ENCODE measurements at places on chromosomes 5 and 9.

DNA sequence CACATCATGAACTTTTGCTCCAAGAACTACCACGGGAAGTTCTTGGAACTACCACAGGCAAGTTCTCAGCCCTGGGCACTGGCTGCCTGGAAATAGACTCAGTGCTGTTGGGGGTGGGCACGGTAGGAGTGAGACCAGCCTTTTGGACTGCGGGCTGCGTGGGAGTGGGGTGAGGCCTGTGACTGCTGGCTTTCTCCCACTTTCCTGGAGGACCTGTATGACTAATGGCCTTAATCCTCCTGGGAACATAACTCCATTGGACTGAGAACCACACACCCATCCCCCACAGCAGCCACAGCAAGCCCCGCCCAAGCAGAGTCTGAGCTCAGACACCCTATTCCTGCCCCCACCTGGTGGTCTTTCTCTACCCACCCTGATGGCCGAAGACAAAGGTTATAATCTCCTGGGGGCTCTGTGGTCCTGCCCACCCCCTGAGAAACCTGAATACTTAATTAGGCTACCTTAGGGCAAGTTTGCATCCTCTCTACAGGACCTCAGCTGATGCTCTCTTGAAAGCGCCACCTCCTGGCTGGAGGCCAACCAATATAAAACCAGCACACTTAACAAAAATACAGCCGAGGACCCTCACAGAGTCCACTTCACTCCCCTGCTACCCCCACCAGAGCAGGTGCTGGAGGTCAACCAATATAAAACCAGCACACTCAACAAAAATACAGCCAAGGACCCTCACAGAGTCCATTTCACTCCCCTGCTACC lies 112.6 kb downstream of the CACNA1B start:
- DNase-seq, result no peak

DNA sequence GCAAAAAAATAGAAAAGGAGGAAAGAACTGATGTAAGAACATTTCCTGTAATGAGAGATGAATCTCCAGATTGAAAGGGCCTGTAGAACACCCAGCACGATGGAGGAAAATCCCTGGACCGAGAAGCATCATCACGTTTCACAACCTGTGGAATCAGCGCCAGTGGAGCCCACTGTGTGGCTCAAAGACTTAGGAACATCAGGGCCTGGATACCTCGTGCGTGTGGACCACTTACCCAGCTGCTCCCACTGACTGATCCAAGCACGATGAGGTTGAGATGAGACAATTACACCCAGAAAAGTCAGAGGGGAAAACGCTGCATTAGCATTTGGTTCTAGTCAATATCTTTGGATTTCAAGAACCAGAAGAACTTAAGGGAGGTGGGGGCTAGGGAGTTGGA lies 224.6 kb downstream of the SYK start:
- DNase-seq, result no peak

- DNase-seq, result no peak
Observed at GRCh38 chr5:160044391-160044804, 35.5 kb downstream of the TTC1 start.

GRCh38 chr9:109150925-109151545 lies 16.0 kb downstream of the FRRS1L start:
- DNase-seq, result no peak

DNA sequence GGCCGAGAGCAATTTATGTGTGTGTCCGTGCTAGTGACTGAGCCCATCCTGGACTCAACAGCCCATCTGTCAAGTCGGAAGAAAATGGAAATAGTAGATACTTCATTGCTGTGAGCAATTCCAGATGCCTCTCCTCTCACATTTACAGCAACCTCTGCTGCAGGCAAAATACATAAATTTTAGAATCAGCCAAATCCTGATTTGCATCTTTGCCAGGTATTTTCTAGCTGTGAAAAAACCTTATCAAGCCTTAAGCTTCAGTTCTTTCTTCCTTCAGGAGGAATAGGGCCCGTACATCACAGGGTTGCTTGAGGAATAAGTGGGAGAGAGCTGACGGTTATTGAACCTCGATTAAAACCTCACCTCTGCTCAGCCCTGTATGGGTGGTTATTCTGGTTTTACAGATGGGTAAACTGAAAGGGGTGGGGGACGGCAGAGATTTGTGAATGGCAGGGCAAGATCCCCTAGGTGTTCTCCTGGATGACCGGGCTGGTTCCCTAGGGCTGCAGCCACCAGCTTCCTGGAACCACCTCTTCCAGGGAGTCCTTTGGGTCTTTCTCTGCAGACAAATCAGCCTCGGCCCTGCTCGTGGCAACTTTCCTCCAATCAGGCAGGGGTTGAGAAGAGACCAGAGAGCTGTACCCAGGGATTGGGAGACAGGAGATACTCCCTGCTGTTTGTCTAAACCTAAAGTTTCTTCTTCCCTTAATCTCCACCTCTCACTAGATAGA lies 5.3 kb upstream of the MSX2 start:
- DNase-seq, result no peak

- no peak for DNase-seq
Observed at GRCh38 chr5:142500227-142500905, 175.5 kb upstream of the SPRY4 start.

- no peak for DNase-seq
Observed at GRCh38 chr5:94240993-94241651, 377.3 kb downstream of the KIAA0825 start.

DNA sequence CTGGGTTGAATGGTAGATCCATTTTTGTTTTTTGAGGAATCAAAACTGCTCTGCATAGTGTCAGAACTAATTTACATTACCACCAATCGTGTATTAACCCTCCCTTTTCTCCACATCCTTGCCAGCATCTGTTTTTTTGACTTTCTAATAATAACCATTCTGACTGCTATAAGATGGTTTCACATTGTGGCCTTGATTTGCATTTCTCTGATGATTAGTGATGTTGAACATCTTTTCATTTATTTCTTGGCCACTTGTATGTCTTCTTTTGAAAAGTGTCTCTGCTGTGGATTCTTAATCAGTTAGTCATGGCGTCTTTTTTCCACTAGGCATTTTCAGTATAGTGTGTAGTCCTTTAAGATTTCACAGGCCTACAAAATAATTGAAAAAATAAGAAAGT lies 2144.3 kb upstream of the C9orf72 start:
- no peak for DNase-seq

DNA sequence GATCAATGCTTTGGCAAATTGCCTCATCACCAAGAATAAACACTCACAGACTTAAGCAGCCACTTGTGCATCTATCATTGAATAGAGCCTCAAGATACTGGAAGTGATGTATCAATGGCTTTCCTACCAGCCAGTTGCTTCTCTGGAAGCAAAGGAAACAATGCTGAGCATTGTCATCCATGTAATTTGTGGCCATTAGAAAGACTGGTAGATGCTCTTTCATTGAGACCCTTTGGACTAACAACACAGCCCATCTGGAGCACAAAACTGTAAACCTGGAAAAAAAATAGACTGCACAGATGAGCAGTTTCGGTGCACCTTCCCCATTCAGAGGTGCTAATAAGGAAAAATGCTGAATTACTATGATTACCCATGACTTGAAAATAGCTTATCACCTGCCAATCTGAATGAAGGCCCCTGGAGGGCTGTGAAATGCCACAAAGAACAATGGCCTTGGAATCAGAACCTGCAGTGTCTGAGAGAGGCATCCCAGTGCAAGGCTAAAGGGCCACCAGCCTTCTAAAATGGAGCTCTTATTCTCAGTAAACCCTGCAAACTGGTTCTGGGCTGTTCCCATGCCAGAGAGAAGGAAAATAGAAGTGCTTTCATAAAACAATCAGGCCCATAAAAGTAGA lies 127.5 kb downstream of the RFK start:
- DNase-seq, result no peak

DNA sequence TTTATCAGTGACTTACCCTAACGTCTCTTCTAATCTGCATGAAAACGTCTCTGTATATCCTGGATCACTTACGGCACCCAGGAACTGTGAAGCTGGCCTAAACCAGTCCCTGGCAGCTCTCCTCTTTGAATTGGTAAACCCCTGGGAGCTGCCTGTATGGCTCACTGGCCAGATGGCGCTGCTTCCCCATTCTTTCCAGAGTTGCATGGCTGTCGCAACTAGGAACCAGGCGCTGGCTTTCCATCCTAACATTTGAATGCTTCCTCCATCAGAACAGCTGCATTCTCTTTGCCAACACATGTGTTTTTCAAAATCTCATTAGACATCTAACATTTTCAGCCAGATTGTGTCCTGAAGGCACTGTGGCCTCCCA lies 8.0 kb upstream of the PCA3 start:
- no peak for DNase-seq

- DNase-seq, result no peak
Observed at GRCh38 chr5:98827161-98827560, 53.7 kb downstream of the RGMB start.

DNA sequence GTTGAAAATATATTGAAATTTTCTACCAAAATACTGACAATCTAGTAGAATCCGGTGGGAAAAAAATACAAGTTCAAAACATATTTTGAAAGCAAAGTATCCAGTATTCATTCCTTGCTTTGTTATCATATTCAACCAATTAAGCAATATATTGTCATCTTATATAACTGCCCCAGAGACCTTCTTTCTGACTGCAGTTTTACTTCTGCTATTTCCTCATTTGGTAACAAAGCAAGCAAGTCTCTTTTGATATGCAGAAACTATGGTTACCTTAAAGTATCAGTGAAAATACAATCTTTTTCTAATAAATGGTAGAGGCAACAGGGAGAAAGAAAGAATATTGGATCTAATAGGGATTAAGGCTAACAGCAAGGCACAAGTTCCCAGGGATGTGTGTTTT lies 663.7 kb upstream of the MEF2C start:
- no peak for DNase-seq

- DNase-seq, result no peak
Observed at GRCh38 chr5:41193456-41194205, 19.7 kb downstream of the C6 start.

DNA sequence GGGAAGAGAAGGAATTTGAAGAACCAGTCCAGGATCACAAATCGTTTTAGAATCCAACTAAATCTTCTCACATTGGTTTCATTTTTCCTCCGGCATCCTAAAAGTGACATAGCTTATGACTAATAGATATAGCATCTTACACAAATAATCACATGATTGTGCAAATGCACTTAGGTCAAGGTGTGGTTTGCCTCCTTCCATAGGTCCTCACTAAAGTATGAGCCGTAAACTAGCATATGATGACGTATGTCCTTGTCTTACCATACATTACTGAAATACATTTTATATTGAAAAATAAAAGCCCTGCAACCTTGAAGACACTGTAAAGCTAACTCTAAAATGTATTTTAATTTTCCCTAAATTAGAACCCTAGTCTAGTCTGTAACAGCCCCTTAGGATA lies 362.7 kb upstream of the ADAMTS16 start:
- no peak for DNase-seq

DNA sequence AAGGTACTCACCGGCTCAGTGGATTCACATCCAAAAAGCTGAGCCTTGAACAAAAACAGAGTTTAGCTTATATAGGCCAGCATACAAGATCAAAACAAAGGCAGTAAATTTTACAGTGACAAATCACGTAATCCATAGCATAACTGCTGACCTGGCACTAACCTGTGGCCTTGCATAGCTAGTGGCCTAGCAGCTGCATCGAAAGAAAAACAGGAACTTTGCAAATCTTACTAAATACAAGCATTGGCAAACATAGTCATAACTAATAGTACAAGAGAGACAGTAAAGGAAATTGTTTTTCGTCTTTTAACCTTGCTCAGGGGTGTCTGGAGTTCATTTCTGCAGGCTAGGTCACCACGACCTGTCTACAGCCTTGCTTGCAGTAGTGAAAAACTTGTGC lies 4.8 kb downstream of the HSDL2 start:
- no peak for DNase-seq

DNA sequence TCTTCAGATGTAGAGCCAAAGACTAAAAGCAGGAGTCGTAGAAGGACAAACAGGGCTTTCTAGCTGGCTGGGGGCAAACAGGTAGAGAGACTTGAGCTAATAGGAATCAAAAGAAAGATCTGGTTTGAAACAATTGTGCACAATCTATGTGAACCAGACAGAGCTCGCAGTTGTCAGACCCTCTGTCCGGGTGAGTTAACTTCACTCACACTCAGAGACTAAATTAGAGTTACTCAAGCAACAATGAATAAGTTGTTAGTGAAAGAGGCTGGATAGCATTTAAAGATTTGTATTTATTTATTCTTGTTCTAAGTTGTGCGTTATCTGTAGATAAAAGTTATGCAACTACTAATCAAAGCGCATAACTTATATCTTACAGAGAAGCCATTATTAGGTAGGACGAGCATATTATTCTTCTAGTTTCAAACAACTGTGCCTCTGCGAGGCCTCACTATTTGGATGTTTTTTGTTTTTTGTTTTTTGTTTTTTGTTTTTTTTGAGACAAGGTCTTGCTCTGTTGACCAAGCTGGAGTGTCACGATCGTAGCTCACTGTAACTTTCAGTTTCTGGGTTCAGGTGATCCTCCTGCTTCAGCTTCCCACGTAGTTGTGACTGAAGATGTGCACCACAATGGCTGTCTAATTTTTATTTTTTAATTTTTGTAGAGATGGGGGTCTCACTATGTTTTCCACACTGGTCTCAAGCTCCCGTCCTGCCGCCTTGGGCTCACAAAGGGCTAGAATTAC lies 13.2 kb upstream of the LNPEP start:
- no peak for DNase-seq

- DNase-seq, result no peak
Observed at GRCh38 chr9:104682642-104683041, 11.7 kb upstream of the OR13D1 start.

DNA sequence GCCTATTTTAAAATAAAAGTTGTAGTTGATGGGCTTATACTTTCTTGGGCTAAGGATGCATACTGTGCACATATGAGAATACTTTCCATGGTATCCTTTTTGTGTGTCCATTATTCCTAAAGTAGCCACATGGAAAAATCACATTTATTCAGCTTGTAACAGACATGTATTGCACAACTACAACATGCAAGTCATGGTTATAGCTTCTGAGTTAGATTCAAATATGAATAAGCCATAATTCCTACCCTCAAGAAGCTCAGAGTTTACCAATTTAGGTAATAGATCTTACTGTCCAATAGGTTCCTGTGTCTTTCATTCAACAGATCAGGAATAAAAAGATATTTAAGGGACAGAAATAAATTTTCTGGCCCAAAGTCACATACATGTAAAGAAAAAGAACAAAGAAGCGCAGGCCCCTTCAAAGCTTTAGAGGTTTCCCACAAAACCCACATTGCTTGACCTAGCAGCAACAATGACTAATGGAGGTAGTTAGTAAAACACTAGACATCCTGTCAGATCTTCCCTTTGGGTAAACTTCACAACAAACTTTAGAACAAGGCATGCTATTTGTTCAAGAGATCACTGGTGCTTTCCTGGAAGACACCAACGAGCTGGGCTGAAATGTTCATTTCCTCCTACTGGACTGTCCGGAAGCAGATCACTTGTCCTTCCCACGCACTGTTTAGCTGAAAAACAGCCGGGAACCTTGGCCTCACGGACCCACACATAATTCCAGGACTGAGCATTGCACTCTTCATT lies 78.4 kb upstream of the ITGA1 start:
- no peak for DNase-seq

GRCh38 chr9:71858102-71858798 lies 52.7 kb downstream of the ABHD17B start:
- no peak for DNase-seq

Measured in occipital lobe (tissue), 3 donors.